ENCODE measurements at places on chromosomes 7 and 10.

DNA sequence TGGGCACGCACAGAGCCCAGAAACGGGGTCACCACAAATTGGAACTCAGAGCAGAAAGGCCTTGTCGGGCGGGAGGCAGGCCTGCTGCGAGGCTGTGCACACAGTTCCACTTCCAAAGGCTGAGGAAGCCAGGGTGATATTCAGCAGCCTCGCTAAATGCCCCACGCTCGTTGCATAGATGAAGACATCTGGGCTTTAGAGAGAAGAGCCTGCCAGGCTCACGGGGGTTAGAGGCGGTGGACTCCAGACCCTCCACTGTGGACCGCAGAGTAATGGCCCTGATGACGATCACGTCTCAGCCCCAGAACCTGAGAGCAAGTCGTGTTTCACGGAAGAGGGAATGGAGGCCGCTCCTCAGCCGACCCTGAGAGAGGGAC, 104.2 kb downstream of the DNAJB6 start:
- no peak for DNase-seq

- DNase-seq, result peak; percentile 6
Measured at GRCh38 chr7:158442260-158442659, 145.4 kb downstream of the PTPRN2 start.

GRCh38 chr10:61271127-61271780, 181.9 kb downstream of the TMEM26 start:
- no peak for DNase-seq

DNA sequence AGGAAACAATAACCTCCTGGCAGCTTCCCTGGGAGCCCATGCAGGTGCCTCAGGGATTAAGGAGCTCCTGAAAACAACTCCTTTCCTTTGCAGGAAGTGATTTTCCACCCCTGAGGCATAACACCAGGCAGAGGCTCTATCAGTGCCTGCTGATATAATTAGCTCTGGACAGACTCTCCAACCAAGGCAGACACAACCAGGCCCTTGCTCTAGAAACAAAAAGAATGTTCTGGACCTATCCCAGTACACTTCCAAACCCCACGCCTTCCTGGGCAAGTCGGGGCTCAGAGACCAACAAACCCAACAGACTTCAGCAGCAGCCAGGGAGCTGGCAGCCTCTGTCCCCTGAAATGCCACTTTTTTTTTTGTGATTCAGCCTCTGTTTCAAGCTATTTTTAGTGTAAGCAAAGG, 247.1 kb downstream of the KCNMA1 start:
- DNase-seq, result no peak

DNA sequence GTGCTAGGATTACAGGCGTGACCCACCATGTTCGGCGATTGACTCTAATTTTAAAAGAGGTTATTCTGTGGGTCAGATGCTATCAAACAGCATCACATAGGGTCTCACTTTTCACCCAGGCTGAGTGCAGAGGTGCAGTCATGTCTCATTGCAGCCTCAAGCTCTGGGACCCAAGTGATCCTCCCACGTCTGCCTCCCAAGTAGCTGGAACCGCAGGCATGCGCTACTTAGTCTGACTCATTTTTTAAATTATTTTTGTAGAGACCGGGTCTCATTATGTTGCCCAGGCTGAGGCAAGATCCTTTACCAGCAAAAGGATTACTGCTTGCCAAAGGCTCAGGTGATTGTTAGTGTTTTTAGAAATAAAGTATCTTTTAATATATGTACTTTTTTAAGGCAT, 42.9 kb upstream of the STOX1 start:
- no peak for DNase-seq

GRCh38 chr10:34323192-34323591, 491.9 kb downstream of the PARD3 start:
- no peak for DNase-seq

DNA sequence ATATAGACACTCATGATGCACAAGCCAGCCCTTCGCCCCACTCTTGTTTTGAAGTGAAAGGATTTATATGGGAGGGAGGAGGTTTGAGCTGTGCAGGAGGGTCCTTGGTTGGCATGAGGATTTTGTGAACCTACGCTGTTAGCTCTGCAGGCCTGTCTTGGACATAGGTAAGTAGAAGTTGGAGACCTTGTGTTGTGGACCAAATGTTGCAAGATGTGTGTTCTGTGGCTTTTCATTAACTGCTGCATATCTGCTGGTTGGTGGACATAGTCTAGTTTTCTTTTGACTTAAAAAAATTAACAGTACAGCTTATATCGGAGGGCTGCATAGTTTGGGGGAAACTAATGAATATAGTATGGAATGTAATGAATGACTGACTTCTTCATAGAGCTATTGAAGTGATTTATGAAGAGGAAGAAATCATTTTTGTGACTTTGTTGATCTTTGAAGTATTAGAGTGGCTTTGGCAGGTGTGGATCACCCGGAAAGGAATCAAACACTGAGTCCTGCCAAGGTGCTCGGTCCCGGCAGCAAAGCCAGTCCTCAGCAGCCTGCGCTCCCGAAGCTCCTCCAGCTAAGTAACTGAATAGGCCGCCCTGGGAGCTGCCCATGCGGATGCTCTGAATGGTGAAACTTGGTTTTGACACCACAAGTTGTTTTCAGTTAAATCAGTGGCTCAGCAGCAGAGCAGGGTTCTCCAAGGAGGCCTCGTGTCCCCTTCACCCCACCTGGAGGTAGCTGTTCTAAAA, 3.2 kb downstream of the MGMT start:
- no peak for DNase-seq

DNA sequence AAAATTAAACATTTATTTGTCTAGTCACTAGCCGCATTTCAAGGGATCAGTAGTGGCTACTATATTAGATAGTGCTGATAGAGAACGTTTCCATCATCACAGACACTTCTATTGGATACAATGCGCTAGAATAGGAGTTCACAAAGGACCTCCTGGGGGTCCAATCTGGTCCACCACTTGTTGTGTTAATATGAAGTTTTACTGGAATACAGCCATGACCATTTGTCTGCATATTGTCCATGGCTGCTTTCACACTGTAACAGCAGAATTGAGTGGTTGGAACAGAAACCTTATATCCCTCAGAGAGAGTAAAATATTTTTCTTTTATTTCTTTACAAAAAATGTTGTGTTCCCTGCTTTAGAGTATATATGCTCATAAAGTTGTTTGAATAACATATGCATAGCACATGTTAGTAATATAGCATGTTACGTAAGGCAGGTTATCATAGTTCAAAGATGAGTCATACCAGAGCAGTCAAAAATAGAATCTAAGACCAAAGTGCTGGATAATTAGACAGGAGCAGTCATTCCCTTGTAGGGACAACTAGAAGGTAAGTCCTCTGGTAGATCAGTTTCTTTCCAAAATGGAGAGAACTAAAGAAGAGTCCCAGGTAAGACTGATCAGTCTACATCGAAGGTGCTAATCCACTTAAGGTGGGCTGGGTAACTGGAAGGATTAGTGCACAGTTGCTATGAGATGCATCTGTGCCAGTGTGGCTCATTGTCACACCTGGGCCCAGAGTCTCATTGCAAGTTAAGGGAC, 14.9 kb downstream of the BZW2 start:
- DNase-seq, result peak; percentile 69

GRCh38 chr10:83410570-83410969, 728.7 kb upstream of the GHITM start:
- no peak for DNase-seq

- peak; percentile 88 for DNase-seq
Measured at GRCh38 chr7:101816595-101817470, 593 bp upstream of the CUX1 start.

GRCh38 chr10:1368842-1369171, 312.6 kb downstream of the WDR37 start:
- DNase-seq, result peak; percentile 39

- no peak for DNase-seq
Measured at GRCh38 chr7:130883928-130884327, 149.9 kb upstream of the KLF14 start.

DNA sequence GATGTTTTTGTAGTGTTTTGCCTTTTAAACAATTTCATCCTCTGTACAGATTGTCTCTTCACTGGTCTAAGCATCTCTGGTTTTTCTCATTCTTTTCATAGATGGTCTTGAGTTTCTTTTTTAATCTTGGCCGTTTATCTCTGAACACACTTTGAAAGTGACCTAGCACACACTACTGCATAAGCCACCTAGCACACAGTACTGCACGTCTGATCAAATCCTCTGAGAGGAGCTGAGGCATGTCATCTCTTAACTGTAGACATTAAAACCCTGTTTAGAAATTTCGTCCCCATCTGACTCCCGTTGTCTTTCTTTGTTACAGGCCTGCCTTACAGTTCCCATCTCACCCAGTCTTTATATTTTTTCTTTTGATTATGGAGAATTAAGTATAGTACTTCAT, 100.2 kb downstream of the MAPK8 start:
- no peak for DNase-seq

GRCh38 chr7:144842377-144842851, 6.6 kb upstream of the TPK1 start:
- DNase-seq, result peak; percentile 88

DNA sequence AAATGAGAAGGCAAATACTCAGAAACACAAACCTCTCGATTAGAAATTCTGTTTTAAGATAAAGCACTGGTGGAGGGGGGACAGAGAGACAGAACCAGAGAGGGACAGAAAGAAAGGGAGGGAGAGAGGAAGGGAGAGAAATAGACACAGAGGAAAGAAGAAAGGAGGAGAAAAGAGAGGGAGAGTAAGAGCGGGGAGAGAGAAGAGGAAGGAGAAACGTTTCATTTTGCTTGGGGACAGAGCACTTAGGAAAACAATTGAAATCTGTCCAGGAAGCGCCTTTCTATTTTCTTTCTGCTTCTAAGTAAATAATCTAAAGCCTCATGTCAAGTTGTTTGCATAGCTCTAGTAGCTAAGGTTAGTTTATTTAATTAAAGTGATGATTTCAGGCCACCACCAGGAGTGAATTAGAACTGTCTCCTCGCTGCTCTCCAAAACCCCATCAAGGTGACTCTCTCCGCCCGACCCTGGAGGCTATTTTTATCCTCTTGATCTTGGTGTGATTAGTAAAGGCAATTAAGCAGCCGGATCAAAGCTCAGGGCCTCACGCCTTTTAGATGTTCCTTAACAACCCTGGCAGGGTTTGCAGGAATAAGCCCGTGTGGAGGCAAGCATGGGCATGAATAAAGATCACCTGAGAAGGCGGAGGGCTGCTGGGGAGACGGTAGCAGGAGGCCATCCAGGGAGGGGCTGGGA, 73.4 kb upstream of the INSIG1 start:
- DNase-seq, result no peak

DNA sequence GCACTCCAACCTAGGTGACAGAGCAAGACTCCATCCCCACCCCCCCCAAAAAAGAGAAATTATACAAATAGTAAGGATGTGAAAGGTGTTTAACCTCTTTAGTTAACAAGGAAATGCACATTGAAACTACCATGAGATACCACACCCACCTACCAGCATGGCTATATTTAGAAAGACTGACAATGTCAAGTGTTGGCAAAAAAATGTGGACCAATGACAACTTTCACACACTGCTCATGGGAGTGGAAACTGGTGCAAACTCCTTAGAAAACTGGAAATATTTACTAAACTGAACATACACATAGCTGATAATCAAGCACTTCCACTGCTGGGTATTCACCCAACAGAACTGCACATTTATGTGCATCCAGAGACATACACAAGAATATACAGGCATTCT, 23.3 kb upstream of the NRF1 start:
- no peak for DNase-seq

GRCh38 chr7:73815436-73815835, 15.4 kb upstream of the CLDN4 start:
- DNase-seq, result no peak

GRCh38 chr10:59682986-59683937, 26.4 kb downstream of the SLC16A9 start:
- DNase-seq, result no peak

GRCh38 chr7:114793155-114793845, 128.6 kb upstream of the MDFIC start:
- no peak for DNase-seq

- DNase-seq, result no peak
Measured at GRCh38 chr10:37010741-37011140, 114.7 kb upstream of the ANKRD30A start.

GRCh38 chr10:113965077-113965476, 78.6 kb upstream of the ADRB1 start:
- DNase-seq, result no peak

GRCh38 chr10:115050375-115051010, 42.7 kb upstream of the ATRNL1 start:
- DNase-seq, result no peak

- peak; percentile 23 for DNase-seq
Measured at GRCh38 chr10:23053036-23053435, 42.3 kb upstream of the MSRB2 start.

Data from suppressor macrophage treated with lipopolysaccharide for 1 hour (primary cell).